ENCODE measurements at places on chromosomes 13 and 19. TPM values are rescaled to one million over a fixed set of nuclear protein-coding genes. Genes with fewer than 3 reads are reported as not detected.

DNA sequence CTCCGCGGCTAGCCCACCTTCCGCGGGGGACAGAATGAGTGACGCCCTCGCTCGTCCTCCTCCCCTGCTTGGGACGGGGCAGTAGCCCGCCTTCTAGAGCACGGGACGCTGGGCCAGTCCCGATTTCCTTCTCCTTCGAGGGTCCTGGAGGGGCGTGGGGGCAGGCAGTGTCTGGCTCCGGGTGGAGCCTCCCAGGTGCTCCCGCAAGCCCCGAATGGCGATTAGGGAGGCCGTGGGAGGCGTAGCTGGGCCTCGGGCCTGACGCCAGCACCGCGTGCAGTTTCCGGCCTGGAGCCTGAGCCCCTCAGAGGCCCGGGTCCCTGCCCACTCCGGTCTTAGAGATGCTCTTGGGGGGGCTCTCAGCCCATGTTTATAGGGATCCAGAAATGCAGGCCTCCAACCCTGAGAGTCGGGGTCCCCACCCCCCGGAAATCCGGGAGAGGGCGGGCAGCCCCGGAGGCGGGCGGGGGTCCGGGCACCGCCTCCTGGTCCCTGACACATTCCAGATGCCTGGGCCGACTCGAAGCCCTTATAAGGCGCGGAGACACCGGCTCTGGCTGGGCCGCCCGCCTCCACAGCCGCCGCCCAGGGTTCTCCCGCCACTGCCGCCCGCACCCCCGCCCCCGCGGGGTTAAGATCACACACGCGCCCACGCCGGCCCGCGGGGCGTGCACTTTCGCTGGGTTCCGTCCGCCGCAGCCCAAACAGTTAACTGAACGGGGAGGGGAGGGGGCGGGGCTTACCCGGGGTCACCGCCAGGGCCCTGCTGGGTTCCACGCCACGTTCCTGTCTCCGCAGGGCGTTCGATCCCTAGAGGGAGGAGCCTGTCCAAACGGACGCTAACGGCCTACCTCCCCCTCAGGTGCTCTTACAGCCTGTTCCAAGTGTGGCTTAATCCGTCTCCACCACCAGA lies 1.5 kb downstream of the MYADM start:
- H3K36me3 ChIP-seq, result peaks cover 18% of the 10 kb centered on the region
- no peaks in the 10 kb centered on the region for H3K27me3 ChIP-seq
- H3K4me1 ChIP-seq, result peaks cover 48% of the 10 kb centered on the region

DNA sequence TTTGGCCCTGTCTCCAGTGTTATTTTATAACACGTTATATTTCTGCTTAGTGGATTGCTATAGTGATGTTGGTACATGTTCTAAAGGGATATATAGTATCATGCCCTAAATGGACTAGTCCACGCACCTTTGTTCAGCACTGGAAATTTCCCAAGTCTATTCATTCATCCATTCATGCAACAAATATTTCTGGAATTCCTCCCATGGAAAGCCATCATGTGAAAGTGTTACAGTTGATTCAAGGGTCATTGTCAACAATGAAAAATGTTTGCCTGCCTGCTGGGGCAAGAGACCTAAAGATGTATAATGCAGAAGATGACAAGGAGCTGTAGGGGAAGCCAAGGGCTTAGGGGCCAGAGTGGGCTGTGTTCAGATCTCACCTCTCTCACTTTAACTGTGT lies 10.8 kb upstream of the HSPH1 start:
- DNase-seq, result no peak
- H3K36me3 ChIP-seq, result no peaks in the 10 kb centered on the region
- H3K27me3 ChIP-seq, result peaks cover 10% of the 10 kb centered on the region
- H3K27ac ChIP-seq, result no peak overlapping the region
- H3K4me3 ChIP-seq, result no peak overlapping the region

DNA sequence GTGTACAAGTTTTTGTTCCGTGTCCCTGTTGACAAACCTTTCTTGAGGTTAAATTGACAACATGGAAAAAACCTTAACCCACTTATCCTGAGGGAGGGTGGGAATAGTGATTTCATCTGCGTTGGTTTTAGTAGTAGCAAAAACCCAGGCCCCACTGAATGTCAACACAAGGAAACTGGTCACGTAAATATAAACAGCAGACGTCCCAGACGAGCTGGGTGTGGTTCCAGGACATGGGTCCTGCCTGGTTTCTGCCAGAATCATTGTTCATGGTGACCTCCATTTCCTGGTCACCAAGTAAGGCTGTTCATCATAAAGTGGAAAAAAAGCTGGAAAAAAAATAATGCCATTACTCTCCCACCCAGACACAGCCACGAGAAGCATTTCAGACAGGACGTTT lies 16.9 kb upstream of the F2RL3 start:
- no peak for DNase-seq
- H3K27me3 ChIP-seq, result no peaks in the 10 kb centered on the region
- H3K4me3 ChIP-seq, result no peak overlapping the region
- peaks cover 11% of the 10 kb centered on the region for H3K4me1 ChIP-seq
- no peak overlapping the region for H3K27ac ChIP-seq

Gene RELB
- 45.5 TPM for total RNA-seq
